ENCODE measurements at places on chromosomes 5 and 9.
A peak's percentile ranks its signal among the peaks of the same experiment; 100 is the strongest.

- no peak for DNase-seq
Measured at GRCh38 chr5:124952079-124952478, 205.6 kb upstream of the ZNF608 start.

- no peak for DNase-seq
Measured at GRCh38 chr5:14121552-14121951, 21.6 kb upstream of the TRIO start.

- no peak for DNase-seq
Measured at GRCh38 chr5:15702102-15702501, 202.1 kb downstream of the FBXL7 start.

DNA sequence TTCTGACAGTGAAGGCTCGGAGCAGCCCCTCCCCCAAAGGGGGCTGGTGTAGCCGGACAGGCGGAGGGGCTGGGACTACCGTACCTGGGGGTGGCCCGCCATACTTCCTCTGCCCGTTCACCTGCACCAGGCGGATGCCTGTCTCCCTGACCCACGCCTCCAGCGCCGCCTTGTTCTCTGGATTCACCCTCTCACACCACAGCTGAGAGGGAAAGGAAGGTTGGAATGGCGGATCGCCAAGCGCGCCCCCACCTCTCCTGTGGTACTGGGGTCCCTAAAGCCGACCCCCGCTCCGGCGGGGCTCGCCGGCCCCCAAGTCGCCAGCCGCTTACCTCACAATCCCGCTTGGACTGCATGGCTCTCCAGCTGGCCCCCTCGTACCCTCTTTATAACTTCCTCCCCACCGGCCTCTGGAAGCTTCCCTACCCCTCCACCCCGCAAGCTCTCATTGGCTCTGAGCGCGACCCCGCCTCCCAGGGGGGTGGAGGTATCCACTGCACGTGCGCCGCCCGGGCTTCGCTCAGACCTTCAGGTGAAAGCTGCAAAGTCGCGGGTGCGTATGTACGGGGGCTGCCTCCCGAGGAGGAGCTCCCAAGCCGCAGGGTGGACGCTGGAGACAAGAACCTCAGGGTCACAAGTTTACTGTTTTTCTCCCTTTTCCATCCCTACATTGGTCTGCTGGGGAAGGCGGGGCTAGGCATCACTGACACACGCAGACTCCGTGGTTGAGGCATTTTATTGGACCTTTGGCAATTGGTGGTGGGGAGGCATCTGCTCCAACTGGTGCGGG, at the start of gene DND1:
Gene DND1, minus strand, starts transcription at position 390 of the 790 bp plus-strand sequence. Its CDS starts 34 bp downstream, at position 356.
- no peak for DNase-seq

DNA sequence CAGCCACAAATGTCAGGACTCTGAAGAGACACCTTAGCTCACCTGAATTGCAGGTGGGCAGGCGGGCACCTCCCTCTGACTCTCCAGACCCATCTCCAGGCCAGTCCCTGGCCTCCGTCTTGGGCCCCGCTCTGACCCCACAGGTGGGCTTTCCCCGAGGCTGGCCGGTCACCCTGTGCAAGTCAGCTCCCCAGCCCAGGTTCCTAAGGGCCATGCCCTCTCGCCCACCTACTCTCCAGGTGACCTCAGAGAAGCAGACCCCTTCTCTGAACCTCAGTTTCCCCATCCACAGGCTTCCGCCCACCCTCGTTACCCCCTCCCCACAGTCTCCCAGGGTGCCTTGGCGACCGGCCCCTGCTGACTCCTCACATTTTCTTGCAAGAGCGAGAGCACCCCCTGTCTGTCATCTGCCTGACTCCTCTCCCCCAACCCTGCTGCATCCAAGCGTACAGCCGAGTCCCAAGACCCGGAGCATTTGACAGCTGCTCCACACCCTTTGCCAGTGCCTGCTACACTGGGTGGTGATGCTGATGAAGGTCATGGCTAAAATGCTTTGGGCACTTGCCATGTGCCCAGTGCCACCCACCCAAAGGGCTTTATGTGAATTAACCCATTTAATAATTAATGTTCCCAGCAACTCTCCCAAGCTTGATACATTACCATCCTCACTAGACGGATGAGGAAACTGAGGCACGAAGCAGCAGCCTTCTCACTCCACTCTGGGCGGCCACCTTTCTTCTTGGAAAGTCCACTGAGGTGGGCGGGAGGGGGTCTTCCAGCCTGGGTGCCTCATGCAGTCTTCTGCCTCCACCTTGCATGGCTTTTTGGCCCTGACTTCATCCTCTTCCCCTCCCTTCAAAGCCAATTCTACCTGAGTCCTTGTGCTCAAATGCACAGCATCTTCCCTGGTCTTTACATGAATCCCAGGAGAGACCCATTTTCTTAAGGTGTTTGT, 51.1 kb upstream of the ORM1 start:
- no peak for DNase-seq

GRCh38 chr5:10461904-10462555, 20.4 kb downstream of the ROPN1L start:
- DNase-seq, result no peak

GRCh38 chr5:138946241-138946623, 71.1 kb upstream of the LRRTM2 start:
- no peak for DNase-seq

DNA sequence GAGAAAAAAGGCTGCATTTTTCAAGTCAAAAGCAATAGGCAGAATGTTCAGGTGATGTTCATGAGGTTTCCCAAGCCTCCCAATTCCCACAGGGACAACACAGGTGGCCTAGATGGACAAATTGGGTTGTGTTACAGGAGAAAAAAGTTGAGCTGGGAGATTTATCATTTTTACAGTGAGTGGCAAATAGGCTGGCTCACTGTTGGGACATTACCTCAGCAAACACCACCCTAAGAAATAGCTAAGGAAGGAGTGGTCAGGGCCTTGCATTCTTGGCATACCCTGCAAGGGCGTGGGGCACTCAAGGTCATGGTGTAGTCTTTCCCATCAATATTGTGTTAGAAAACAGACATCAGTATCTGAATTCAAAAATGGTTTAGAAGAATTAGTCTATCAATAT, 23.3 kb upstream of the CPLANE1 start:
- no peak for DNase-seq

GRCh38 chr9:77450085-77450475, 198.0 kb downstream of the GNA14 start:
- DNase-seq, result no peak

DNA sequence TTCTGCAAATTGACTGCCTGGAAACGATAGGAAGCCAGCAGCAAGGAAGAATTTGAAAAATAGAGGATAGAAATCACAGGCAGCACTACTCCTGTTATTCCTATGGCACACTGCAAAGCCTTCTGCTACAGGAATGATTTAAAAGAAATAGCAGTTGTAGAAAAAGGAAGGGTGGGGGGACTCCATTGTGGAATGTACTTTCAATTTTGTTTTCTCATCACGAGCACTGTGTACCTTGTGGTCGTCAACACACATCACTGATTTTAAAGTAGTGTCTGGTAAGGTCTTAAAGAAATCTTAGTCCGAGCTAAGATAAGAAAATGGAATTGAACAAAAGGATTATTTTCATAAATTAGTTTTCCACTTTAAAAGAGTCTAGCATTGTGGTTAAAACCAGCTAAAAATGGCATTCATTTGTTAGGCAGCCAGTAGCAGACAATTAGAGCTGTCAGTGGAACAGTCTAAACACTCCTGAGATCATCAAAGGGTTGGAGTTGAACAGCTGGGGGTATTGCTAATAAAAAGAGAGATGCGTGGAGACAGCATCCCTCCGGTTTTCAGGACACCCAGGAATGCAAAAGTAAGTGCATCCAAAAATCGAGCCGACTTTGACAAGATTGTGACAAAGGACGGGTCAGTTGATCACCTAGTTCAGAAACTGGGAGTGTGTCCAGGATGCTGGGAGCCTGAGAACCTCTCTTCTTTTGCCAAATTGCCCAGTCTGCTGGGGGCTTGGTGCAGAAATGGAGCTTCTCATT, 97.8 kb upstream of the WWC1 start:
- no peak for DNase-seq

GRCh38 chr5:60649288-60649917, 50.6 kb downstream of the DEPDC1B start:
- DNase-seq, result peak; percentile 8

- no peak for DNase-seq
Measured at GRCh38 chr5:126707080-126707479, 69.9 kb upstream of the LMNB1 start.

GRCh38 chr9:131546336-131547084, 1.2 kb downstream of the PRRT1B start:
- DNase-seq, result peak; percentile 42

GRCh38 chr9:37730256-37730655, 23.3 kb upstream of the TRMT10B start:
- no peak for DNase-seq

DNA sequence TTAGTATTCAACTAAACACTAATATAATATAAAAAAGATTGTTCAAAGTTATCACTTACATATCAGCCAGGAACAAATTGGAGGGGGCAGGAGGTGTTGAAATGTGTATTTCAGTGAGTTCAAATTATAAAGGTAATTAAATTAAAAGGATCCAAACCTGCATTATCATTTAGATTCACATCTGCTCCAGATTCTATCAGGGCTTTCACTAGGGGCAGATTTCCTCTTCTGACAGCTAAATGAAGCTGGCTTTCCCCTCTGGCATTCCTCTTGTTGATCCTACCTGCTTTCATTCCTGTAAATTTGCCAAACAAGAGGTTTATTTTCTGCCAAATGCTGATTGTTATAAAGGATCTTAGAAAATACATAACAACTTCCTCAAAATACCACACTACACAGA, 86.3 kb upstream of the GCNT4 start:
- DNase-seq, result no peak

- no peak for DNase-seq
Measured at GRCh38 chr5:138650196-138650595, 75.0 kb upstream of the HSPA9 start.

GRCh38 chr9:79980432-79980831, 408.7 kb downstream of the TLE4 start:
- DNase-seq, result no peak

GRCh38 chr5:173645890-173646574, 29.6 kb upstream of the BOD1 start:
- no peak for DNase-seq

DNA sequence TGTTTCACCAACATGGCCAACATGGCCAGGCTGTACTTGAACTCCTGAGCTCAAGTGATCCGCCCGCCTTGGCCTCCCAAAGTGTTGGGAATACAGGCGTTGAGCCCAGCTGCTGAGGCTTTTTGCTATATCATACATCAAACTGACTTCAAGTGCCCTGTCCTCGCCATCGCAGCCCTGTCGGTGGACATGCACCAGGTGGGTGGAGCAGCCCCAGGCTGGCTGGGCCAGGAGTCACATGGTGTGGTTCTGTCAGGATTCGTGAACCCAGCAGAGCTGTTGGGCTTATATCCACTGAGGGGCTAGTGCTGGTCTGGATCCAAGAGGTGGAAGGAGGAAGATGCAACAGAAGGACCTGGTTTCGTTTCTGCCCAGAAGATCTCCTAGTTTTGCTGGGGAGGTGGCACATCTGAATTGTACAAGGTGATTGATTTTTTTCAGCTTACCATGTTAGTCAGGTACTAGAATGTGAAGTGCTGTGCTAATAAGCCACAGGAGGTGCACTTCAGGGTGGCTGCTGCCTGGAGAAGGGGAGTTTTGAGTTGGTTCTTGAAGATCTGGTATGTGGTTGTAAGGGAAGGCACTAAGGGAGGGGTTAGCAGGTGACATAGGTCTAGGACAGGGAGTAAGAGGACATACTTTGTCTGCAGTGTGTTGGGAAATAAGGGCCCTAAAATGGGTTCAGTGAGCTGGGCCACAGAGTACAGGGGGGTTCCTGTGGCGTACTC, 16.1 kb downstream of the PCBD2 start:
- DNase-seq, result no peak

DNA sequence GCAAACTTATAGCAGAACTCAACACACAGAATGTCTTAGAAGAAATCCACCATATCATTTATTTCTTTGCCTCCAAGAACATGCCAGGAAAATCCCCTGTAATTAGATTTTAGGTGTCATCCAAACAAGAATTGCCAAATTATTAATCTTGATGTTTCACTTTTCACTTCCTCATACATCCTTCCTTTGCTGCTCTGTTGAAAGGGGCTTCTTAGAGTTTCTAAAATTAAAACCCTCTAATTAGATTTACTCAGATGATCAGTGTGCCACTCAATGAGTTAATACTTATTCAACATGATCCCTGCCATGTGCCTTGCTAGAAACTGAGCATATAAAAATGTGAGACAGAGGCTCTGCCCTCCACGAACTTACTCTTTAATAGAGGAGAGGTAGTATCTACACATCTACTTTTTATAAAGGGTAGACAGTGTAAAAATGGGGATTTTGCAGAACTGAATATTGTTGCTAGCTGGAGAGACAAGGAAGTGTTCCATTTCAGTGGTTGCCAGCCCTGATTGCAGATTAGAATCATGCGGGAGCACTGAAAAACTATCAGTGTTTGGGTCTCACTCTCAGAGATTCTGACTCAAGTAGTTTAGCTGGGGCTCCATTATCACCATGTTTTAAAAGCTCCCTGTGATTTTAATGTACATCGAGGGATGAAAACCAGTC, 498.4 kb downstream of the TLE4 start:
- DNase-seq, result no peak

- DNase-seq, result no peak
Measured at GRCh38 chr5:143564417-143564816, 160.9 kb upstream of the NR3C1 start.

GRCh38 chr5:132190161-132190817, 37.4 kb downstream of the P4HA2 start:
- DNase-seq, result peak; percentile 77

- peak; percentile 69 for DNase-seq
Measured at GRCh38 chr9:121721770-121722169, 70.3 kb downstream of the DAB2IP start.

DNA sequence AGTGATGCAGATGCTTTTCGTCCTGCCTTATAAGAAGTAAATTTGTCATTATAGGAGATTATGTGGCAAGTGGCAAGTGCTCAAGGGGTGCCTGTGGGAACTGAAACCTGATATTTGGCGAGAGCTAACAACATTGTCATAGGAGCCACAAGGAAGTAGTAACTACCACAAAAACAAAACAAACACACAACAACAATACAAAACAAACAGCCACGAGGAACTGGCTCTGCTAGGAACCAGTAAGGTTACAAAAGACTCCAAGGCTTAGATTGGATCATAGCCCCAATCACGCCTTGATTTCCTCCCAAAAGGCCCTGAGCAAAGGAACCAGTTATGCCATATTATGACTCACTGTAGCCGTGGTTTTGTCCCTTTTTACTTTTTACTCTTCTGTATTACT, 1045.2 kb downstream of the CDH12 start:
- no peak for DNase-seq

- DNase-seq, result no peak
Measured at GRCh38 chr5:144583541-144584449, 413.1 kb downstream of the KCTD16 start.

DNA sequence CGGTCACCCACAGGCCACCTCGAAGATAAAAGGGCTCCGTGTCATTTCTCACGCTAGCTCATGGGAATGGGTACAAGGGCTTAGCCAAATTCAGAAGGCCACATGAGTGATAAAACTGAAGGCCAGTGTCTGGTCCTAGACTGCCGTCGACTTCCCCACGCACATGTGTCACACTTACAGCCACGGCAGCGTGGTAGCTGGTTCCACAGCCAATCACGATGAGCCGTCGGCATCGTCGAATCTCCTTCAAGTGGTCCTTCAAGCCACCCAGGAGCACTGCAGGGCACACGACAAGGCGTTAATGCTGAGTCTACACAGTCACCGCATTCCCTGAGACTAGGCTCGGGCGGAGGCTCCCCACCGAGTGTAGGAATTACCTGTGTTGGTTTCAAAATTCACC, 24.7 kb upstream of the MAPK9 start:
- no peak for DNase-seq

- DNase-seq, result no peak
Measured at GRCh38 chr9:101428909-101429308, 6.7 kb downstream of the ALDOB start.

- DNase-seq, result peak; percentile 42
Measured at GRCh38 chr5:8686707-8687106, 817.8 kb downstream of the MTRR start.

All from muscle of back (tissue), 13 donors.